Right ventricle myocardium inferior (tissue), 1 donor: ENCODE measurements at places on chromosomes 13 and 19. TPM values are rescaled to one million over a fixed set of nuclear protein-coding genes. Genes with fewer than 3 reads are reported as not detected.

- no peak for DNase-seq
Measured at GRCh38 chr13:39047560-39047959, 9.3 kb downstream of the NHLRC3 start.

GRCh38 chr19:57850553-57851017 lies 926 bp downstream of the ZNF587 start:
- no peak for DNase-seq

- no peak for DNase-seq
Measured at GRCh38 chr13:110479215-110479545, 82.3 kb downstream of the RAB20 start.

DNA sequence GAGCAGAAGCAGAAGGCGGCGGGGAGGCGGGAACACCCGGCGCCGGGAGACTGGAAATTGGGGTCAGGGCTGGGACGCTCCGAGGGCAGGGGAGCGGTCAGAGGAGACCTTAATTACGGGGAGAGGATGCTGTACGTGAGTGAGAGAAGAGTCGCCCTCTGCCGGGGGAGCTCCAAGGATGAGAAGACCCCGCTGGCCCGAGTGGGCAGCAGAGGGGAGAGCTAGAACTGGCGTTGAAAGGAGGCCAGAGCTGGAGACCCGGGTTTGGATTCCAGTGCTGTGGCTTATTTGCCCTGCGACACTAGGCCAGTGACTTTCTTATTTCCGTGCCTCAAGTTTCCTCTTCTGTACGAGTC lies 536 bp downstream of the FAM32A start:
- no peak for DNase-seq

GRCh38 chr19:615619-616018 lies 17.7 kb downstream of the POLRMT start:
- DNase-seq, result no peak

GRCh38 chr19:4906963-4907362 lies 2.3 kb upstream of the UHRF1 start:
- DNase-seq, result no peak

DNA sequence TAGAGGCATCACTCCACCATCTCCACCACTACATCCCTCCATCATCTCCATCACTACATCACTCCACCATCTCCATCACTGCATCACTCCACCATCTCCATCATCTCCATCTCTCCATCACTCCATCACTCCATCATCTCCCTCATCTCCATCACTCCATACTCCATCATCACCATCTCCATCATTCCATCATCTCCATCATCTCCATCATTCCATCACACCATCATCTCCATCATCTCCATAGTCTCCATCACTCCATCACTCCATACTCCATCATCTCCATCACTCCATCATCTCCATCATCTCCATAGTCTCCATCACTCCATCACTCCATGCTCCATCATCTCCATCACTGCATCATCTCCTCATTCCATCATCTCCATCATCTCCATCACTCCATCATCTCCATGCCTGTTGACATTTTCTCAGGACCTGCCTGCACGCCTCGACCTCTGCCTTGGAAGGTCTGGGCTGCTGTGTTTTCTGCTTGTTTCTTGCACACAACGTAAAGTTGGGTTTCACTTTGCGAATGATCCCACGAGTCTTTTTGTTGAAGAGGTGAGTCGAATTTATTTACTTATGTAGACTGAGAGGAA lies 21.2 kb upstream of the RASA3 start:
- DNase-seq, result no peak

DNA sequence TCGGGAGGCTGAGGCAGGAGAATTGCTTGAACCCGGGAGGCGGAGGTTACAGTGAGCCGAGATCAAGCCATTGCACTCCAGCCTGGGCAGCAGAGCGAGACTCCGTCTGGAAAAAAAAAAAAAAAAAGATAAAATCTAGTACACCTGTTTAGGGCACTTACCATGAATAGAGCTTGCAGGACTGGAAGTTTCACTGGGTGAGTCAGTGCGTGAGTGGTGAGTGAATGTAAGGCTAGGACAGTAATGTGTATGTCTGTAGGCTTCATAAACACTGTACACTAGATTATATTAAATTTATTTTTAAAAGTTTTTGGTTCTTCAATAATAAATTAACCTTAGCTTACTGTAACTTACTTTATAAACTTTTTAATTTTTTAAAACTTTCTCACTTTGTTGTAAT lies 22.9 kb downstream of the PPP5C start:
- DNase-seq, result no peak

ONECUT3 gene
- not detected for total RNA-seq

GRCh38 chr19:10344780-10345179 lies 5.4 kb upstream of the ICAM3 start:
- no peak for DNase-seq

DNA sequence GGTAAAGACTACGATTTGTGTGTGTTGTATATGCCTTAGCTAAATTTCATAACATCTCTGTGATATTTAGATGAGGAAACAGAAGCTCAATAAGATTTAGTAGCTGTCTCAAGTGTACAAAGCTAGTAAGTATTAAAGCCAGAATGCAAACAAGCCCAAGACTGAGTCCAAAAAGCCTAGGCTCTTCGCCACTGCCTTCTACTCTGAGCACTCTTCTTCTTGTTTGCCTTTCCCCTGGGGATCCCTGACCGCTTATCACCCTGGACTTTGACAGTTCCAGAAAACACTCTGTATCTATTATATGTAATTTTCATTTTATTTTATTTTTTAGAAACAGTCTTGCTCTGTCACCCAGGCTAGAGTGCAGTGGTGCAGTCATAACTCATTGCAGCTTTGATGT lies 5.8 kb downstream of the TM9SF2 start:
- no peak for DNase-seq

ZNF667 gene
- total RNA-seq, result 7.0 TPM

DNA sequence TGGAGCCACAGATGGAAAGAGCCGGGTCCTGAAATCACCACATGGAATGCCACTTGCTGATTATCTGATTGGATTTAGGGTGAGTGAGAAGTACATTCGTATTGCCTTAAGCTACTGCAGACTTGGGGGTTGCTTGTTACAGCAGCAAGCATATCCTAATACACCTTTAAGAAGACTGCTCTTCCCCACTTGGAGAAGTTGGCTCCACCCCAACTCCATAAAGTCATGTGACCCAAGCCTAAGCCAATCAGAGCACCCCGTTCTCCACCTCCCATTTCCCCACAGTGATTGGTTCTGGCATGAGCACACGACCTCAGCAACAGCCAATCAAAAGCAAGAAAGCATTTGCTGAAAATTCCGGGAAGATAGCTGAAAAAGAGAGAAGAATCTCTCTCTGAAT lies 23.1 kb downstream of the CACNA1A start:
- DNase-seq, result no peak

DNA sequence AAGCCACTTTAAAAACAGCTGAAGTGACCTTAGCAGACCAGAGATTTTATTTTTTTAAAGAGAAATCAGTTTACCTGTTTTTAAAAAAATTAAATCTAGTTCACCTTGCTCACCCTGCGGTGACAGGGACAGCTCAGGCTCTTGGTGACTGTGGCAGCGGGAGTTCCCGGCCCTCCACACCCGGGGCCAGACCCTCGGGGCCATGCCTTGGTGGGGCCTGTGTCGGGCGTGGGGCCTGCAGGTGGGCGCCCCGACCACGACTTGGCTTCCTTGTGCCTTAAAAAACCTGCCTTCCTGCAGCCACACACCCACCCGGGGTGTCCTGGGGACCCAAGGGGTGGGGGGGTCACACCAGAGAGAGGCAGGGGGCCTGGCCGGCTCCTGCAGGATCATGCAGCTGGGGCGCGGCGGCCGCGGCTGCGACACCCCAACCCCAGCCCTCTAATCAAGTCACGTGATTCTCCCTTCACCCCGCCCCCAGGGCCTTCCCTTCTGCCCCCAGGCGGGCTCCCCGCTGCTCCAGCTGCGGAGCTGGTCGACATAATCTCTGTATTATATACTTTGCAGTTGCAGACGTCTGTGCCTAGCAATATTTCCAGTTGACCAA lies 10.8 kb downstream of the PLPPR3 start:
- DNase-seq, result no peak
